Left renal pelvis (tissue), 4 donors: ENCODE measurements at places on chromosomes 5 and 9. TPM values are rescaled to one million over a fixed set of nuclear protein-coding genes. Genes with fewer than 3 reads are reported as not detected.

LECT2 gene
- polyA plus RNA-seq, result 4.6 TPM

TNFSF15 gene
- 2.0 TPM for polyA plus RNA-seq

EXOSC3 gene
- 37.0 TPM for polyA plus RNA-seq

FGF1 gene
- 26.2 TPM for polyA plus RNA-seq

EXD3 gene
- 12.9 TPM for polyA plus RNA-seq

IL4 gene
- polyA plus RNA-seq, result not detected

GABRA6 gene
- 0.24 TPM for polyA plus RNA-seq

PCDHA10 gene
- polyA plus RNA-seq, result 0.56 TPM

PPP3R2 gene
- 0.17 TPM for polyA plus RNA-seq

PCDHB8 gene
- polyA plus RNA-seq, result 2.0 TPM

FAM53C gene
- polyA plus RNA-seq, result 28.6 TPM

AK3 gene
- 109 TPM for polyA plus RNA-seq

CER1 gene
- not detected for polyA plus RNA-seq

IFNA2 gene
- polyA plus RNA-seq, result not detected

PCDHGA11 gene
- polyA plus RNA-seq, result 5.2 TPM

ISL1 gene
- 0.44 TPM for polyA plus RNA-seq

INSL4 gene
- not detected for polyA plus RNA-seq
